ENCODE measurements at places on chromosomes 16 and 17.
A peak's percentile ranks its signal among the peaks of the same experiment; 100 is the strongest.

DNA sequence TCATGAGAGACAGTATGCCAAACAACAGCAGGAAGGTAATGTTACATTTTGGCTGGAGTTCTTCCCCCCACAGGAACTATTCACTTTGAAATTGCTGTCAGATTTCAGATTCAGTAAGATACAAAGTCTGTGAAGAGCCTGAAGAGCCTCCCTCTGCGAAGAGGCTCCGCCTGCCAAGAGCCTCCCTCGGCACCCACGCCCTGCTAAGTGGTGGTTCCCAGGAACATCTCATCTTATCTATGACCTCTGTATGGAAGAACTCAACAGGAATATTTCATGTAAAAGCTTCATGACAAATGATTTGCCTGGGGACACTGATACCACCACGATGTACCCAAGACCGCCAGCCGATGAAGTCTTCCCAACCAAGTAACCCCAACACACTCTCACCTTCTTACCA is 3.2 kb downstream of the ZC3H7A start:
- DNase-seq: no peak

- DNase-seq: no peak
Measured at GRCh38 chr16:82341146-82341669, 171.2 kb upstream of the MPHOSPH6 start.

GRCh38 chr16:53090286-53090590 is 35.4 kb downstream of the CHD9 start:
- no peak for DNase-seq

GRCh38 chr17:27181935-27182334 is 112.0 kb upstream of the WSB1 start:
- DNase-seq: no peak

GRCh38 chr17:1422885-1423284 is 22.9 kb upstream of the YWHAE start:
- DNase-seq: no peak

- DNase-seq: no peak
Measured at GRCh38 chr16:56649271-56649670, 2.4 kb upstream of the MT1B start.

- DNase-seq: no peak
Measured at GRCh38 chr16:51524070-51524469, 373.0 kb upstream of the SALL1 start.

GRCh38 chr16:175011-175949 is 1.2 kb upstream of the HBA1 start:
- no peak for DNase-seq

DNA sequence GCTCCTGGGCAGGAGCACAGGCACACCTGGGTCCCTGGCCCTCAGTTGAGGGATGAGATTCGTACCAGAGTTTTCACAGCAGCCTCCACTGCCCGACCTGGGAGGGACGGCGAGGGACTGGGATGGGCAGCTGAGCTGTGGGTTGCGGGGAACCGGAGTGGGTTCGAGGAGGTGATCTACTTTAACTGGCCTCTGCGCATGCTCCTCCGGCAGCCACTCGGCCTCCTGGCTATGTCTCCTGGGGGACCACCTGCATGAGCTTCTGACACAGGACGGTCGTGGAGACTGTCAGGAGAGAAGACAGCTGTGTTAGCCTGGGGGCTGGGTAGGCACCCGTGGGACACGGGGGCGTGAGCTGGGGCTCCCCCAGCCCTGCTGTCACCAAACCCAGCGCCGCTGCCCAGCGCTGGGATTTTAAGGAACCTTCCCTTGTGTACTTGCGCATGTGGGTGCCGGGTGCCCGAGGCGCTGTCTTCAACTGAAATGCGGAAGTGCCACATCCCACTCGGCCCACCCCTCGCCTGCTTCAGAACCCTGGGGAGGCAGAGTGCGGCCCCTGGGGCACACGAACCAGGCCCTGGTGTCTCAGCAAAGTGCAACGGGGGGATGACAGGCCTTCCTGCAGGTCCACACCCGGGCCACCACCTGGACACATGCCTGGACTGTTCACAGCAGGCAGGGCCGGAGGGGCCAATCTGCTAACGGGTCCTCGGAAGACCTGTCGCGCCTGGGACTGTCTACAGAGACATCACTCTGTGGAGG is 36.4 kb downstream of the SLC7A5 start:
- DNase-seq: no peak

GRCh38 chr17:26774291-26775218 is 519.4 kb upstream of the WSB1 start:
- DNase-seq: no peak

DNA sequence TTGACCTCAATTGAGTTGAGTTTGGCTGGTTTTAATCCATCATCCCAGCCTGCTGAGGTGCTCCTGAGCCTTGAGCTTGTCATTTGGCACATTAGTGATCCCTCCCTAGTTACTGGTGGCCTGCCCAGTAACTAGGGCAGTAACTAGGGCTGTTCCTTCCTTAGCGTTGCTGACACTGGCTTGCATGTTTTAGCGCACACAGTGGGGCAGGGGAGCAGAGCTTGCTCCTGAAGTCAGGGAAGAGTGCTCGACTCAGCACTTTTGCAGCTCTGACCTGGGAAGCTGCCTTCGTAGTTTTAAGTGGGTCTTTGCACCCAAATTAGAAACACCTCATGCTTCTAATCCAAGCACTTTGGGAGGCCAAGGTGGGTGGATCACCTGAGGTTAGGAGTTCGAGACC is 15.7 kb downstream of the CCDC42 start:
- no peak for DNase-seq

GRCh38 chr16:10597187-10597601 is 16.8 kb upstream of the EMP2 start:
- no peak for DNase-seq

DNA sequence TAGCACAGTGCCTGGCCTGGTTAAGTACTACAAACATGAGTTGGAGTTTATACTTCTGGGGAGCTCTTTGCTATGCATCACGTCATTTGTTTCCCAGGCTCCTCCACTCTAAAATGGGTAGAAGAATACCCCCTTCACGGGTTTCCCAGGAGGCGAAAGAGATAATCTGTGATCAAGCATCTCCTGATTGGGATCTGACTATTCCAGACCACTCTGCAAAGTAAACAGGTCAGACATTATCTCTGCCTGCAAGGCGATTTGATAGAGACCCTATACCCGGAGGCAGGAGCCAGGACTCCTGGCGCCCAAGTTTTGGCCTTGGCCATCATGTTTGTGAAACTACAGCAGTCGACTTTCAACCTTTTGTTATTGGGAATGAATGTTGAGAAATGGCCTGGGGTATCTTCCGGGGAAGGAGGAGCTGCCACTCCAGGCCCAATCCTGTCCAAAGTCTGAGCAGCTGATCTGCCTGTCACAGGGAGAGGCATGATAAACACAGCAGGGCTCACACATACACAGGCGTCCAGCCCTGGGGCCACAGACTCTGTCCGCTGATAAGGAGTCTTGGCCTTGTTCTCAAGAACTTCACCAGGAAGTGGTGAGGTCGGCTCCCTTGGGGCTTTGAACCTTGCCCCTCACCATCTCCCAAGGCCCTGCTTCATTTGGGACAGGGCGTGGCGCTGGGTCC is 199.9 kb downstream of the MAF start:
- DNase-seq: no peak

GRCh38 chr17:55773671-55774070 is 22.8 kb downstream of the PCTP start:
- DNase-seq: no peak

DNA sequence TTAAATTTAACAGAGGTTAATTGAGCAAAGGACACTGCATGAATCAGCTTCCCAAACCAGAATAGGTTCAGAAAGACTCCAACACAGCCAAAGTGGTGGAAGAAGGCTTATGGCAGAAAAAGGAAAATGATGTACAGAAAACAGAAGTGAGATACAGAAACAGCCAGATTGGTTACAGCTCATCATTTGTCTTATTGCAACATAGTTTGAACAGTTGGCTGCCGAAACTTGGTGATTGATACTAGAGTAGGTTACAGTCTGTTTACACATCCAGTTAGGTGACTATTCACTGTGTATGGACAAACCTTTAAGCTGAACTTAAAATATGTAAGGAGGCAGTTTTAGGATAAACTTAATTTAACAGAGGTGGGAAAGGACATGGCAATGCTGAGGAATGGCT is 18.3 kb downstream of the TMEM100 start:
- DNase-seq: no peak

GRCh38 chr16:83771306-83771942 is 36.4 kb upstream of the HSBP1 start:
- DNase-seq: no peak

DNA sequence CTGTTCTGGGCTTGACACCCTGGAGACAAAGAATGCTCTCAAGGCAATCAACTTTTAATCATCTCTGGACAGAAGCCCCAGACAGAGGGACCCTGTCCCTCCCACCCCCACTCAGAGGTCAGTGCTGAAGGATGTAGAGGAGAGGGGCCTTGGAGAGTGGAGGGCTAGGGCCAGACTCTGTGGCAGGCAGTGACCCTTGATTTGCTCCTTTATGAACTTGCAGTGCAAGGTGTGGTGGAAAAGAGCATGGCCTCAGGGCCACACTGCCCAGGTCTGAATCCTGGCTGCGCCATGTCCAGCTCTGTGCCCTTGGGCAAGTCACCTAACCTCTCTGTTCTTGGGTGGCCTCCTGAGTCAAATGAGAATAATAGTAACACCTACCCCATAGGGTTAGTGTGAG is 134.3 kb downstream of the TMEM132E start:
- DNase-seq: no peak

DNA sequence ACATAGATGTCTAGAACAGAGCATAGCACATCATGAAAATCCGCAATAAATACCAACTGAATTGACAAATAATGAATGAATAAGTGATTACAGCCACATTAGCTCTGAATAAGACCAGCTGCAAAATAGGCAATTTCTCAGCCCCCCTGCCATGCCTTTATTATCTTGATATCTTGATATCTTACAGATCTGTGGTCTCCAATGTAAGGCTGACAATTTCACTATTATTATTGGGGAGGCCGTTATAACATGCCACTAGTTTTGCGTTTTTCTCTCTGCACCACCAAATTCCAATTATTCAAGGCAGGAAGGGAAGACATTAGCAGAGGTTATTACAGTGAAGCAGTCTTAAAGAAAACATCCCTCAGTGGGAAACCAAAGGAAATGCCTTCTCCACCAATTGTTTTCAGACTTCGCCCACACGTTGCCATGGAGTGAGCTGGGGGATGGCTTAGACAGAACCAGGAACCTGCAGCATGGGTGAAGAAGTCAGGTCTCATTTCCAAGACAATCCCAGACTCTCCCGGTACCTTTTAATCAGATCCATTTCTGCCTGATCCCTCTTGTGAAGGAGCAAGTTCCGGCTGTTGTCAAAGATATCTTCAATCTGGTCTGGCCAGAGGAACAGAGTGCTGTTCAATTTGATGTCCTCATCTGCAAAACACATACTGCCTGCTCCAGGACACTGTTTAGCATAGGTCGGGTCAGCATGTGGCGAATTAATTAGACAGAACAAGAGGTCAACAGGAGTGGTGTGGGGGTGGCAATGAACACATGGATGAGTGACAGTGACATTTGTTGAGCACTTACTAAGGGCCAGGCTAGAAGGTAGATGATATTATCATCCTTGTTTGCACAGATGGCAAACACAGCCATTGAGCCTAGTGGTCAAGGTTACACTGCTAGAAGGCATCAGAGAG is 46.4 kb downstream of the DNAH3 start:
- DNase-seq: no peak

- peak; percentile 22 for DNase-seq
Measured at GRCh38 chr17:27654654-27655524, 23.9 kb downstream of the LGALS9 start.

- DNase-seq: no peak
Measured at GRCh38 chr16:2008631-2009163, 924 bp downstream of the ZNF598 start.

- DNase-seq: no peak
Measured at GRCh38 chr17:82161216-82161615, 51.4 kb downstream of the CCDC57 start.

DNA sequence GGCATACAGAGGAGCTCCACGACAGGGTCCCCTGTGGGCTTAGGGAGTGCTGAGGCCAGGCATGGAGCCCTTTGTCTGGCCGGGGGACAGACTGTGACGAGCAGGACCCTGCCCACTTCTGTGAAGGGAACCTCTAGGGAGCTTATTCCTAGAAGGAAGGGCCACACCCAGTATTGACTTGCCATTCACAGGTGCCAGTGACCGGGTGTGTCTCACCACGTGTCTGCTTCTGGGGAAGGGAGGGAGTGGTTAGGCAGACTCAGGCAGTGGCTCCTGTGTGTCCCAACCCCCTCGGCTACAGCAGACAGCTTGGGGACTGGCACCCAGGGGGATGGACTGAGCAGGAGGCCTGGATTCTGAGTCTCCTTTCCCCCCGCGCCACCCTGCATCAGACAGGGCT is 57.2 kb downstream of the SOCS1 start:
- DNase-seq: no peak

DNA sequence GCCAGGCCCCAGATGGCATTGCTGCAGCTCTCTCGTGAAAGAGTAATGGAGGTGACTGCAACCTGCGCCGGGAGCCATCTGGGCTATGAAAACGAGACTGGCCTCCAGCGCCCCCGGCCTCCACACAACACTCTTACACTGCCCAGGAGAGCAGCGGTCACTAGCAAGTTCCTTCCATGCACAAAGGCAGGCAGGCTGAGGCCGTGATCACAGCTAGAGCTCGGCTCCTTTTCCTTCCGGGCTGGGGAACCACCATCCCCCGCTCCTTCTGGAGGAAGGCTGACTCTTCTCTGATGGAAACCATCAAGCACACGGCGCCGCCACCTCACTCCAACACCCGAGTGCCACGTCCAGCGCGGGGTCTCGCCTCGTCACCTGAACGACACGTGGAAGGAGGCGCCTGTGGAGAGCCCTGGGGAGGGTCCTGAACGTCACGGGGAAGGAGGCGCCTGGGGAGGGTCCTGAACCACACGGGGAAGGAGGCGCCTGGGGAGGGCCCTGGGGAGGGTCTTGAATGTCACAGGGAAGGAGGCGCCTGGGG is 61.9 kb downstream of the KLHDC4 start:
- no peak for DNase-seq

- no peak for DNase-seq
Measured at GRCh38 chr17:79066963-79067362, 7.7 kb upstream of the ENGASE start.
